ENCODE measurements at places on chromosomes 16 and 17.

- no peak for DNase-seq
Measured at GRCh38 chr17:61208301-61209105, 191.1 kb upstream of the TBX2 start.

DNA sequence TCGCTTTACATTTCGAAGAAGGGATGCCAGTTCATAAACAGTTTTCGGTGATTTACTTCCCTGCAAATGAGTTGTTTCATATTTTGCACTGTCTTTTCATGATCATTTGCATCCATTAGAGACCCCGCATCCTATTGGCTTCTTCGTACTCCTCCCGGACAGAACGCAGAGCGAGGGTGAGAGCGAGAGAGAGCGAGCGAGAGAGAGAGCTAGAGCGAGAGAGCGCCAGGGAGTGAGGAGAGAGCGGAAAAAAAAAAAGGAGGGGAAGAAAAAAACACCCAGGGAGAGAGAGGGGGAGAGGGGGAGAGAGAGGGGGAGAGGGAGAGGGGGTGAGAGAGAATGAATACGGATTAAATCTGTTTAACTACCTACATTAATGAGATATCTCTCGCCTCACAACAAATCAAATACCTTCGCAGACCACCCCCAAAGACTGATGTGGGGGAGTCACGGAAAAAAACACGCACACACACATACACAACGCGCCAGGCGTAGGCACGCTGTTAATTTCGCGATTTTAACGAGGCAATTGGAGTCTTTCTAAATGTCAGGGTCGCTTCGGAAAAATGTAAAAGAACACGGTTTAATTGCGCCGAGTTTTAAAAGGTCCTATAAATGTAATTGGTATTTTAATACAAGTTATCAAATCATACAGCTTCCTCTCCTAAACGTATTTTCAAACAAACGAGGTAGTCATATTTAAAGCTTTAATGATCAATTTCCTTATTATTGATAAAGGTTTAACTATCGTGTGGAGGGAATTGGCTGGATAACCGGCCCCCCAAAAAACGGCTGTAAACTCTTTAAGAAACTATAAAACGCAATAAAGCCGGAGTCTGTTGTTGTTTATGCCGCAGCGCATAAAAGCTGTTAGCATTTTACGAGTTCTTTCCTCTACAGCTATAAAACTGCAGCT lies at the start of gene HOXB8:
TSS of gene HOXB8 (minus strand) at position 246 of the 916 bp plus-strand sequence. CDS start 588 bp downstream, outside the sequence.
- no peak for DNase-seq

GRCh38 chr16:87541872-87542234 lies 49.0 kb upstream of the ZCCHC14 start:
- no peak for DNase-seq

DNA sequence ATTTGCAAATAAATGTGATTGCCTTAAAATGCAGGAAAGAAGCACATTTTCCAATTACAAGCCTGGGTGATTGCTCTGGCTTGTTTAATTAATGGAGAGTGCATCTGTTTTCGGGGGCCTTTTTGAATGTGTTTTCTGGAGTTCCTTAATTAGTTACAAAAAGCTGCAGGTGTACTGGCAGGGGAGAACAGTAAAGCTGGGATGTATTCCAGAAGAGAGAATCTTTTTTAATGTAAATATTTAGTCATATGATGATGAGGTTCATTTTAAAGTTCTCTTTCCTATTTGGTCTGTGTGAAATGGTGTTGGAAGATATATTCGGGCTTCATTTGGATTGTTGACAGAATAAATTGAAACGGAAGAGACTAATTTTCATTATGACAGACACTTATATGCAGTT lies 70.9 kb upstream of the N4BP1 start:
- DNase-seq, result no peak

DNA sequence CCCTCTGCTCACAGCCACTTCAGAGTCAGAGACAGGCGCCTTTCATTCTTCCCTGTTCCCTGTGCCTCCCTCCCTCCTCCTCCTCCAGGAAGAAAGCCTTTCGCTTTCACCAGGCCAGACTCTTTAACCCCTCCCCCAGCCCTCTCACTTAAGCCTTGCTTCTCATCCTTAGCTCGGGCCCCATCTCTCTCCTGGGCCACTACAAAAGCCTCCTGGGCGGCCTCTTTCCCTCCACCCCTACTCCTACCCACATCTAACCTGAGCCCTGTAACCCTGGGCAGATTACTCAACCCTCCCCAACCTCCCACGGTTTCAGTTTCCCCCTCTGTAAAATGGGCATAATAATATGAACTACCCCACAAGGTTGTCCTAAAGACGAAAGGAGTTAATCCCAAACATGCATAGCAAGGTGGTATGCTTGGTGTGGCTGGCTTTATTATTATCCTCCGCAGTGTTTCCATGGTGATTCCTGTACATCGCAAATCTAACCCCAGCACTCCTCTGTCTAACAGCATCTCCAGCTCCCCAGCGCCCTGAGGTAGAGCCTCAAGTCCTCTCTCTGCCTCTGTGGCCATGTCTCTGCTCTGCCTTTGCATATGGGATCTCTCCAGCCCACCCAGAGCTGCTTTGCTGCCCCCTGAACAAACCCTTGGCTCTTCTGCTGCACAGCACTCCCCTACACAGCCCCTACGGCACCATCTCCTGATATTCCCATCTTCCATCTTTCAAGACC lies 17.7 kb downstream of the PIMREG start:
- DNase-seq, result no peak

DNA sequence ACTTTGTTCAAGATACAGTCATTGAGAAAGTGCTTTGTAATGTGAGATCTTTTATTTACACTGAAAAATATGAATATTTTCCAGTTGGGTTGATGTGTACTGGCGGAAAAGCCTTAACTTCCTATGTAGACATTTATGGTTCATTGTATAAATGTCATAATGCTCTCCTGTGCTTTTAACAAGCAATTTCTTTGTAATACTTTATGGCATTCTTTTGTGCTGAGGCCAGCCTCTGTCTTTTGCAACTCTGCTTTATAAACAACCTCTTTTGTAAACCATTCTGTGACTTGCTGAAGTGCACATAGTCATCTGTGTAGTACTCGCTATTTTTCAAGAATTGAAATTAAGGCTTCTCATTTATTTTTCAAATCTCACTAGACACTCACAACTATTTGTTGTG lies 291.2 kb downstream of the CDH11 start:
- DNase-seq, result no peak

DNA sequence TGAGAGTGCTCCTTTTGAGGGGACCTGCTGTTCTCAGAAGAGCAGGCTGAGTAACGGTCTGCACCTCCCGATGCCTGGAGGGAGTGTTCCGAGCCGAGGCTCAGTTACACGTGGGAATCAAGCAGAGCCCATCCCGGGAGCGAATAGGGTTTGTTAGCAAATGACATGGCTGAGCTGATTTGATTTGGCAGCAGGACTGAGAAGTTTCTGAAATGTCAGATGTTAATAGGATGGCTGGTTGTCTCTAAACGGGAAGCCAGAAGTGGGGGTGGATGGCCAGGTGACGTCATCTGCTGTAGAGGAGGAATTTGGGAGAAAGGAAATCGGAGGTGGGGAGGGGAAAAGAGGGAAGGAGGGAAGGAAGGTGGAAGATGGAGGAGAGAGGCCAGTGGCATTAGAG lies 128.0 kb downstream of the RAP1GAP2 start:
- no peak for DNase-seq

DNA sequence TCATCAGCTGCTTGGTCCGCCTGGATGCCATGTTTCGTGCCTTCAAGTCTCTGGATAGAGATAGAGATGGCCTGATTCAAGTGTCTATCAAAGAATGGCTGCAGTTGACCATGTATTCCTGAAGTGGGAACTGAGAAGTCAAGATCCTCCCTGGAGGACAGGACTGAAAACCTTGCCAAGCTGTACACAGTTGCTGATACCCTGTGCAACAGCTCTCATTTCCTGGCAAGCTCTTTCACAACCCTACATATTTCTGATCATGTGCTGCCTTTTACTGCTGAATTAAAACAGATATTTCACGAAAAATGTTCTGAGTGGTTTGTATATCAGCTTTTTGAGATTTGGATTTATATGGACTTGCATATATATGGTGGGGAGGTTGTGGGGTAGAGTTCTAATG lies 898 bp downstream of the CAPNS2 start:
- no peak for DNase-seq

GRCh38 chr17:45325810-45326209 lies 9.0 kb upstream of the MAP3K14 start:
- no peak for DNase-seq

DNA sequence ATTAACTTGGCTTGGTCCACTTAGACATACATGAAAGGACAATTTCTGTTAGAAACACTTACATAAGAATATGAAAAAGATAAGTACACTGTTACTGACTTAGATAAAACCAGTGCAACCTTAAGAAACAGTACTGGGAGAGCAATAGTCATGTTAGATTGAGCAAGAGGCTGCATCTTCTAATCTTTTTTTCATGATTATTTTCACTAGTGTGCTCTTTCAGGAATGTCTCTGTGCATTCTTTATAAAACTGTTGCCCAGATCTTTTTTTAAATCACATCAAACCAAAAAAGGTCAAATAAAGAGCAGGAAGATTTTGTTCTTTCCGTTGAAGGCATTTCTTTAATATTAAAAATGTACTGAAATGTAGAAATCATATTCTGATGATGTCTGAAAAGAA lies 100.7 kb upstream of the AXIN2 start:
- DNase-seq, result no peak

DNA sequence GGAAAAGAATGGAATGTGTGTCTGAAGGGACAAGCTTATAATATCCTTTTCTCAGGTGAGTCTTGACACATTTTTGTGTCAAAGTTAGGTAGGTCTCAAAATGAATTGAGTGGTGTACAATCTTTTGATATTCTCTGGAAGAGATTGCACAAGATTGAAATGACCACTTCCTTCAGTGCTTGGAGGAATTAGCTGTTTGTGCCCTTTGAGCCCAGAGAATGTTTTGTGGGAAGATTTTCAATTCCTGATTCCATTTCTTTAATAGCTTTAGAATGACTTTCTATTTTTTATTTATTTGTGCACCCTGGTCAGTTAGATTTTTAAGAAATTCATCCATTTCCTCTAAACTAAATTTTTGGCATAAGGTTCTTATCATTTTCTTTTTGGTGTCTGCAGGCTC lies 1.6 kb upstream of the CCL13 start:
- no peak for DNase-seq

- no peak for DNase-seq
Measured at GRCh38 chr16:30028438-30029076, 2.5 kb downstream of the TLCD3B start.

- no peak for DNase-seq
Measured at GRCh38 chr16:1024138-1024537, 42.6 kb downstream of the SOX8 start.

DNA sequence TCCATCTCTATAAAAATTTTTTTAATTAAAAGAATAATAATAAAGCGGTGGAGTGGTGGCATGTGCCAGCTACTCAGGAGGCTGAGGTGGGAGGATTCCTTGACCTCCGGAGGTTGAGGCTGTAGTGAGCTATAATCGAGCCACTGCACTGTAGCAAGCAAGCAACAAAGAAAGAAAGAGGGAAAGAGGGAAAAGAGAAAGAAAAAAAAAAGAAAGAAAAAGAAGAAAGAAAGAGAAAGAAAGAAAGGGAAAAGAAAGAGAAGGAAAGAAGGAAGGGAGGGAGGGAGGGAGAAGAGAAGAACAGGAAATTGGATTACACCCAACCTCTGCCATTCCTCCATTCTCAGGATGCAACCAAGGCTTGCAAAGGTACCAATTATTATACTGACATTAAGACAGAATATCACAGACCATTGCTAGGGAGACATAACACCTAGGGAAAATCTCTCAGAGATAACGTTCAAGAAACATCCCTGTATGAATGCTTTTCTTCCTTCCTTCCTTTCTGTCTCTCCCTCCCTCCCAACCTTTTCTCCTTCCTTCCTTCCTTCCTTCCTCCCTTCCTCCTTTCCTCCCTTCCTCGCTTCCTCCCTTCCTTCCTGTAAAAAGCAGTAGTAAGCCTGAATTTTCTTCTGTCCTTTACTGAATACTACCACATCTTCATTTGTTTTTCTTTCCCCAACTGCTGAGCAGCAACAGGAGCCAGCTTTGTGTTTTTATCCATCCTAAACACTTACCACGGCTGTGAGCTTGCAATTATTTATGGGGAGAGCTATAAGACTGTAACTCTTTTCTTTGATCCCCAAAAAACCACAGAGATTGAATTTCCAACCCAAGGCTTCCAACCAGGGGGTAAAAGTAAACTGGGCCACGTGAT lies 1.8 kb upstream of the LITAF start:
- DNase-seq, result no peak

DNA sequence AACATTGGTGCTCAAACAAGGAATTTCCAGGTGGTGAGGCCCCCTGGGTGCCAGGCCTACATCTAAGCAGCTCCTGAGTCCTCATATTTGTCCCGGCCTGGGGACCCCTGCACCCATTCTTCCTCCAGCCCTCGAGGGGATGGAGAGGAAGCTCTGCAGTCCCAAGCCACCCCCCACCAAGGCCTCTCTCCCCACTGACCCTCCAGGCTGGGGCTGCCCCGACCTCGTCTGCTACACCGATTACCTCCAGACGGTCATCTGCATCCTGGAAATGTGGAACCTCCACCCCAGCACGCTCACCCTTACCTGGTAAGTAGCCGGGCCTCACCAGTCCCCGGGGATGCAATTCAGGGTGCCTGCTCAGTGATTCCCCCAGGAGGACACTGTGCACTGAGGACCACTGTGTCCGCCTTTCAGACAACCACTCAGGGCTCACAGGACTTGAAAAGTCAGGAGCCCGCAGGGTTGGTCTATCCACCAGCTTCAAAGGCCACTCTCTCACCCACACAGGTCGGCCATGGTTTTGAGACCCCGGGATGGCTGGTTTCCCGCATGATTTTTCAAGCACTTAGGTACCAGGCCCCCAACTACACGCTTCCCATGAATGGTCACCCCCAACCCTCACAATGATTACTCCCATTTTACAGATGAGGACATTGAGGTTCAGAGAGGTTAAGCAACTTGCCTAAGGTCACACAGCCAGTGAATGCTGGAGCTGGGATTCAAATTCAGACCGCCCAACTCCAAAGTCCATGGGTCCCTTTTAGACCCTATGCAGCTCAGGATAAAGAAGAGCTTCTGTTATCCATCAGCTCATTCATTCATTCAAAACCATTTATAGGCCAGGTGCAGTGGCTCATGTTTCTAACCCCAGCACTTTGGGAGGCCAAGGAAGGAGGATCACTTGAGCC lies 32.4 kb downstream of the IL21R start:
- no peak for DNase-seq

Measured in LNCaP clone FGC (cell line).